ENCODE measurements at places on chromosomes 12 and 14.

- DNase-seq: no peak
Measured at GRCh38 chr14:101369916-101370592, 191.2 kb upstream of the DIO3 start.

GRCh38 chr12:64007853-64008252, 163.4 kb downstream of the SRGAP1 start:
- no peak for DNase-seq

- DNase-seq: no peak
Measured at GRCh38 chr14:53969326-53969725, 12.7 kb upstream of the BMP4 start.

DNA sequence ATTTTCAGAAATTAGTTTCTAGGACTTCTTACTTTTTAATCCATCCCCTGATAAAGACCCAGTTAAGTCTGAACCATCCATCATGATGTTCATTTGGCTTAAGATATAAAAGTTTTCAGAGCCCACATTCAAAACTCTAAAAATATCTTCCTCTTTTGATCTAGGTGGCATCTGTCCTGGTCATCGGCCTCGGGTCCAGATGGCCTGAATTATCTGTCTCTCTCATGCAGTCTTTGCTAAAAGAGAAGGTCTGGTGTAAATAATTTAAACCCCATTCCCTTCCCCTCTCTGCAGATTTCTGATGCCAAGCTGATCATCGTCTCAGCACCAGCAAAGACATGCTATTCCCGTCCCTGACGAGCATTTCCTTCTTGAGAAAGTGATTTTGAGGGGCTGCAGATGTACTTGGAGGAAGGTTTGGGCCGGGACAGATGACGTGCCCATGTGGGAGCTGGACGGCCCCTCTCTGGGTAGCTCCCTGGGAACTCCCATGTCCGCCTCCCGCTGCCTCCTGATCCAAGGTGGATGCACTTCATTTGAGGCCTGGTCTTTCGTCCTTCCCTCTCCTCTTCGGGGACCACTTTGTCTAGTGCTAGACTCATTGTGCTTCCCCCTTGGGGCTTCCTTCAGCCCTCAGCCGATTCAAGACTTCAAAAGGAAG, 173.0 kb upstream of the PRMT8 start:
- no peak for DNase-seq

DNA sequence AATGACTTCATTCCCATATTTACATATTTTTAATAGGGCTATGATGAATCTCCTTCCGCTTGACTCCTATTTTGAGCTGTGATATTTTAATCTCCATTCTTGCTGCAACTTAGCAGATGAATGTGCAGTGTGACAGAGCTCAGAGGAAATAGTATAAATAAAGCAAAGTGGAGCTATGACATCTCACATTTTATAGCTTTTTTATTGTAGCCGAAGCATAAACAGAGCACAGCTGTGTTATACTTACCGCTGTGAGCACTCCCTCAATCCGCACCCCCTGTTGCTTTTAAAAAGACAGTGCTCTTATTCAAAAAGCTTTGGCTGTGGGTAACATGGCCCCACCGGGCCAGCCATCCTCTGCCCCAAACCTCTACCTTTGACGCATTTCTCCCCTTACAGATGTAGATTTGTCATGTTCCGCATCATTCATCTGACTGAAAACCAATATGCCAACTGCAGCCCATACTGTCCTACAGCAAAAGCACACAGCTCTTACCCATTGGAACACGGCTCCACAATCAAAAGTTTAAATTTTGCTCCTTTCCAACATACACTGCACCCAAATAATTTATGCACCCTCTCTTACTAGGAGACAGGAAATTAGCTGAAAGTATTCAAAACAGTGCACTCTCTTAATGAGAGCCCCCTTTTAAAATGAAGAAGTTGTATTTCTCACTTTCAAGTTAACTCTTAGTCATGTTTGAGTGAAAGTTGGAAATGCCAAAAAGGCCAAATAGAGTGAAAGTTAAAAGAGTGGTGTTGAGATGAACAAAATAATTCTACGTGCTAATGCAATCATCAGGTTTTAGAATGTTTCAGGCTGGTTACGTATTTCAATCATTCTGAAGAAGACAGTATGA, 429.3 kb upstream of the SOX5 start:
- no peak for DNase-seq

- DNase-seq: peak; percentile 54
Measured at GRCh38 chr14:36301159-36301558, 19.3 kb downstream of the MBIP start.

DNA sequence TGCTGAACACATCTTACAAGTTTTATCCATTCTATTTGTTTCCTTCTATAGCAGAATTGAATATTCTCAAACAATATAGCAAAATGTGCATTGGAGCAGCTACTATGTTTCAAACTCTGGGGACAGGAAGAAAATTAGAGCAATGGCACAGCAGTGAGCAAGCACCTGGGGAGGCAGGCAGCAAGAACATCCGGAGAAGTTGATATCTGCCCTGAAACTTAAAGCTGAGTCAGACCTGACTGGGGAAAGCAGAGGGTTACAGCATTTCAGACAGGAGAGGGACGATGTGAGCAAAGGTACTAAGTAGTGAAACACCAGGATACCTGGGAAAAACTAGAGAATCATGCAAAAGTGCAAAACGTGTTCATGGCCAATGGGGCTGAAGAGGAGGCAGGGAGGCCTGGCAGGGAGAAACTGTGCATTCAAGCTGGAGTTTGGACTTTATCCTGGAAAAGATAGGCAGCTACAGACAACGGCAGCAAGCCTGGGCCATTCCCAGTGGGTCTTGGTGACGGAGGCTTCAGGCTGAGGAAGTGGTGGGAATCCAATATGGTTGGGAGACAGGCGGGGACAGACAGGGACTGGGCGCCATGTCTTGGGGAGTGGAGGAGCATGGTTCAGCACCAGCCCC, 118.0 kb upstream of the CDKN3 start:
- DNase-seq: no peak

GRCh38 chr14:52987514-52987913, 36.7 kb upstream of the FERMT2 start:
- no peak for DNase-seq

DNA sequence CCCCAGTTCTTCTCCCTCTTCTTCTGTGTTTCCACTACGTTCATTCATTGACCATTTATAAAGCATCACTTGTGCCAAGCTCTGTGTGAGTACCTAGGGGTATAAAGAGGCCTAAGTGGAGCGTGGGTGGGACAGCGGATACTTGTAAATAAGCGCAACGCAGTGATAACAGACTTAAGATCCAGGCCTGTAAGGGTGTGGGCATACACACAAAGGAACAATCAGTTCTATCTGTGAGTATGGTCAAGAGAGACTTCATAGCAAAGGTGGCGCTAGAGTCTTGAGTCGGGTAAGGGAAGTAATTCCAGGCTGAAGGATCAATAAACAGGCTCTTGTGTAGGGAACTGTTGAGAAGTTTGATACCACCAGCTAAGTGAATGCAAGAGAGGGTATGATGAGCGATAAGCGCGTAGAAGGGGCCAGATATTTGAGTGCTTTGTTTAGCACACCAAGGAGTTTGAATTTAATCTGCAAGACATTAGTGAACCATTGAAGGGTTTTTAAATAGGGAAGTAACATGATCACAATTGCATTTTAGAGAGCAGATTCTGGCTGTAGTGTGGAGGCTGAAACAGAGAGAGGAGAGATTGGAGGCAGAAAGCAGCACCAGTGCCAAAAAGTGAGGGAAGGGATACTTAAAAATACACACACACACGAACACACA, 1.0 kb upstream of the GXYLT1 start:
- DNase-seq: peak; percentile 28

- DNase-seq: peak; percentile 66
Measured at GRCh38 chr14:55412676-55413075, 1.0 kb upstream of the ATG14 start.

- peak; percentile 55 for DNase-seq
Measured at GRCh38 chr14:89418452-89418851, 1.4 kb upstream of the FOXN3 start.

- DNase-seq: peak; percentile 38
Measured at GRCh38 chr14:94769391-94770250, at the start of gene GSC. Gene GSC, minus strand, starts transcription at chr14:94770113. Its CDS starts 98 bp downstream, at chr14:94770015.

- DNase-seq: no peak
Measured at GRCh38 chr12:131736446-131737149, 25.7 kb downstream of the SFSWAP start.

GRCh38 chr12:96194576-96194889, 358 bp downstream of the ELK3 start:
- no peak for DNase-seq

DNA sequence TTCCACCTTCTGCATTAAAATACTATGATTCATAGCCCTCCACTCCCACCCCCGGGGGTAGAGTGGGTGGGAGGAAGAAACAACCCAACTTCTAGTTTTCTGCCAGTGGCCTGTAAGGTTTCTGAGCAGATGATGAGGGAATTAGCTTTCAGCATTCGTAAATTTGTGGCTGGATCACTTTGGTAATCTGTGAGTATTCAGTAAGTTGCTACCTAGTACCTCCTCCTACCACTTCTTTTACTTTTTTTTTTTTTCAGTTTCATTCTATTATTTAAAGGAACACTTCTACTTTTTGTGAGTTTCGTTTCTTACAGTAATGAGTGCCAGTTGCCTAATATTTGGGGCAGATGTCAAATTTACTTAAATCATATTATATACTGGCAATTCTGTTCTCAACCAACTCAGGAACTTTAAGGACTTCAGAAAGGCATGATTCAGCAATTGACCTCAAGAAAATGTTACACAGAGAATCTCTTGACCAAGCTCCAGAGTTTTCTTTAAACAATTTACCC, 42.4 kb upstream of the EMP1 start:
- peak; percentile 77 for DNase-seq

DNA sequence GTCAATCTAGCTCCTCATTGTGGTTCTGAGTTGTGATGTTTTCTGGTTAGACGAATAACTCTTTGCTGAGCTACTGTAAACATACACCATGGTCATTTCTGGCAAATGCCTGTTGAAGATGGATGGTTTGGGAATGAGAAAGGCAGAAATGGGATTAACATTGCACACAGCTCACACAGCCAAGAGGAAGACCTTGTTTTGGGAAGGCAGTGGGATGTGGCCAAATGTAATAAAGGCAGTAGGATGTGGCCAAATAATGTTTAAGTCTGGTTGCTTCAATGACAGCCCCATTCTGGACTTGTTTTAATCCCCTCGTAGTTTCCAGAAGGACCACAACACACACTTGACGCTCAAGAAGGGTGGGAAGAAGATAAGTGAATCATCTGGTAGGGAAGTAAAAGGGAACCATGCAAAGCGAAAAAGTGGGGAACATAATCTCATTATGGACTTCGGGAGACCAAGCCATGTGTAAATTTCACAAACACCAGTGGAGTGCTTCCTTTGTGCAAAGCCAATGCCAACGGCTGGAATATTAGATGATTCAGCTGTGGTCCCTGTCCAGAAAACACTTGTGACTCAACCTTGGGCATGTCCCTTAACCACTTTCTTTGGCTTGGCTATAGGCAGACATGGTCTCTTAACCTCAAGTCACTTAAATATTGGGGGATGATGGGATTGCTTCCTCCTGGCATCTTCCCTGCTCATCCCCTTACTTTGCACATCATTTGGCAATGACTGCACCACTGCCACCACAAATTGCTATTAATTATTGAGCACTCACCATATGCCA, 284.4 kb upstream of the CRY1 start:
- peak; percentile 20 for DNase-seq

GRCh38 chr12:8517971-8518370, 4.7 kb downstream of the CLEC4D start:
- DNase-seq: no peak

- no peak for DNase-seq
Measured at GRCh38 chr14:75143761-75144527, 17.1 kb upstream of the NEK9 start.

GRCh38 chr12:116862167-116862566, 19.1 kb downstream of the HRK start:
- no peak for DNase-seq

DNA sequence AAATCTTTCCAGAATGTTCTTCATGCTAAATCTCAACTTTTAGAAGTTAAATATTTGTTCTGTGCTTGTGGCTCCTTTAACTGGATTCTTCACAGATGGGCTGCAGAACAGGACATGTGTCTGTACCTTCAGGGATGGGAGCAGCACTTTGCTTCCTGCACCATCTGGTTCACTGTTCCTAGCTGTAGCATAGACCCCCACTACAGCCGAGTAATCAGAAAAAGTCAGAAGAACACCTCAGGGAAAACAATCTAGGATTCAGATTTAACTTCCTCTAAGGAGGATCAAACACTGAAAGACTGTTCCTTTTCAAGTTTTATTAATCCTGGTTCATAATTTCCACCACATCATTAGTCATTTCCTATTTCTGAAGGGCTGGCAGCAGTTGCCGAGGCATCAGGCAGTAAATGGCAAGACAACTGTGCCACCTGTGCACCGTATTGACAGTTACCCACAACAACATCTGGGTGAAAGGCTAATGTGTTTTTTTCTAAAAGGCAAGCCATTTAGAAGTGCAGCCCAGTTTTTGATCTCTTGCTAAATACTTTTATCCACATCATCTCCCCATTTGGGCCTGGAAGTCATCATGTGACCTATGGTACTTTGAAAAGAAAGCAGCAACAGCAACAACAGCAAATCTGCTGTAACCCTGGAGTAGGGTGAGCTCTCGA, 212.8 kb upstream of the BMP4 start:
- DNase-seq: peak; percentile 55

DNA sequence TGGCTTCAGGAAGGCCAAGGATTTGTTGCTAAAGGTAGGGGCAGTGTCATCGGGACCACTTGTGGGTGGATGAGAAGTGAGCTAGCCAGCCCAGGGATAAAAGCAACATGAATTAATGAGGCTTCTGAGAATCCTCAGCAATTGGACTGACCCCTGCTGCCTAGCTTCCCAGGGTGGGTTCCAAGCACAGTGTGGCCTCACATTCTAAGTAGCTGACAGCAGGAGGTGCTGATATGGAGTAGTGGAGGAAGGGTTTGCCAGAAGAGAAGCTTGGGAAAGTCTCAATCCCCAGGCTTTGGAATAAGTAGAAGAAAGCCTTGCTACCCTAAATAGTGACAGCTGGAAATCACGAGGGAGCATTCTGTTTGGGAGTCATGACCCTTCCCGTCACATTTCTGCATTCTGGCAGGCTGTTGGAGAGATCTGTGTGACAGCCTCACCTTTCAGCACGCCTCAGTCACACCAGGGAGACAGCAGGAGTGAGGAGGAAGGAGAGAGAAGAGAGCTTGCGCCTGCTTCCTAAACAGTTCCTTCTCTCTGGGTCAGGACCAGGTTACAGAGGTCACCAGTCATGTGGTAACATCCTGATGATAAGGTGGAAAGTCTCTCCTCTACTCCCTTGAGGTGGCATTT, 31.2 kb downstream of the DACT1 start:
- no peak for DNase-seq

- DNase-seq: peak; percentile 40
Measured at GRCh38 chr14:47278233-47278842, 397.1 kb downstream of the MDGA2 start.

GRCh38 chr14:81324011-81324410, 76.1 kb downstream of the STON2 start:
- no peak for DNase-seq

GRCh38 chr12:56377310-56377988, 14.8 kb upstream of the APOF start:
- peak; percentile 55 for DNase-seq

Data from fibroblast of mammary gland (primary cell).